ENCODE measurements at places on chromosomes 5 and 9. TPM values are rescaled to one million over a fixed set of nuclear protein-coding genes. Genes with fewer than 3 reads are reported as not detected.

Gene SLCO6A1
- not detected for total RNA-seq

Gene MYMK
- total RNA-seq, result not detected

Gene ANXA6
- 387 TPM for total RNA-seq

DNA sequence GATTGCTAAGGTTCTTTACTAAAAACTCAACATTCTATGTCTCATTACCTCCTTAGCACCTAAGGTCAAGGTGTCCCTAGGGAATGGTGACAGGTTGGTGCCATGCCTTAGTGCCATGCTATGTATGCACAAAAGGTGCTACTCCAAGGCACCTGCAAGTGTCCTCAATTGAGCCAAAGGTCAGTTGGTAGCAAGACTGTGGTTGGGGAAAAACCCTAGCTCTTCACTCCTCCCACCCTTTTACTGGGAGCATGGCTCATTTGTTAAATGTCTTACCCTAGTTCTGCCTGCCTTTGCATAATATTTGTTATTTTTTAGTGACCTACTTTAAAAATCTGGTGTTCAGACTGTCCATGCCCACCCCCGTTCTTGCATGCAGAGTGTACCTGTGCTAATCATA is 17.0 kb downstream of the ACO1 start:
- DNase-seq, result no peak

- peak; percentile 84 for DNase-seq
Measured at GRCh38 chr5:132385326-132386105, 16.0 kb downstream of the SLC22A5 start.

DNA sequence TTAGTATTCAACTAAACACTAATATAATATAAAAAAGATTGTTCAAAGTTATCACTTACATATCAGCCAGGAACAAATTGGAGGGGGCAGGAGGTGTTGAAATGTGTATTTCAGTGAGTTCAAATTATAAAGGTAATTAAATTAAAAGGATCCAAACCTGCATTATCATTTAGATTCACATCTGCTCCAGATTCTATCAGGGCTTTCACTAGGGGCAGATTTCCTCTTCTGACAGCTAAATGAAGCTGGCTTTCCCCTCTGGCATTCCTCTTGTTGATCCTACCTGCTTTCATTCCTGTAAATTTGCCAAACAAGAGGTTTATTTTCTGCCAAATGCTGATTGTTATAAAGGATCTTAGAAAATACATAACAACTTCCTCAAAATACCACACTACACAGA is 86.3 kb upstream of the GCNT4 start:
- DNase-seq, result no peak

GRCh38 chr9:137875846-137876245 is 1.7 kb upstream of the CACNA1B start:
- DNase-seq, result no peak

- DNase-seq, result no peak
Measured at GRCh38 chr5:96481009-96481786, 48.1 kb upstream of the PCSK1 start.

GRCh38 chr9:84557751-84558150 is 111.8 kb upstream of the NTRK2 start:
- no peak for DNase-seq

GRCh38 chr9:7055171-7055903 is 297.6 kb downstream of the KDM4C start:
- no peak for DNase-seq

- no peak for DNase-seq
Measured at GRCh38 chr9:124878518-124878917, 16.6 kb downstream of the ARPC5L start.

GRCh38 chr9:135698236-135698635 is 1.0 kb downstream of the SOHLH1 start:
- no peak for DNase-seq

DNA sequence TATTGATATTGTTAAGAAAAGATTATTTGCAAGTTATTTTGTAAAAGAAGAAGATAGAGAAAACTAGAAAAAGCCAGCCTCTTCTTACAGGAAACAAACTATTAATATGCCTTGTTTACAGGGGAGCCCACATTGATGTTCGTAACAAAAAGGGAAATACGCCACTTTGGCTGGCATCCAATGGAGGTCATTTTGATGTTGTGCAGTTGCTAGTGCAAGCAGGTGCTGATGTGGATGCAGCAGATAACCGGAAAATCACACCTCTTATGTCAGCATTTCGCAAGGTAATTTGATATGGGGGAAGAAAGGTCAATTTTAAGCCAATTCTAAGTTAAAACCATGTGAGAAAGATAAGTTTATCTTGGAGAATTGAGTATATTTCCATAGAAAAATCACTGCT is 37.6 kb upstream of the EIF4EBP3 start:
- no peak for DNase-seq
